ENCODE measurements at places on chromosomes 13 and 19.
A peak's percentile ranks its signal among the peaks of the same experiment; 100 is the strongest.

DNA sequence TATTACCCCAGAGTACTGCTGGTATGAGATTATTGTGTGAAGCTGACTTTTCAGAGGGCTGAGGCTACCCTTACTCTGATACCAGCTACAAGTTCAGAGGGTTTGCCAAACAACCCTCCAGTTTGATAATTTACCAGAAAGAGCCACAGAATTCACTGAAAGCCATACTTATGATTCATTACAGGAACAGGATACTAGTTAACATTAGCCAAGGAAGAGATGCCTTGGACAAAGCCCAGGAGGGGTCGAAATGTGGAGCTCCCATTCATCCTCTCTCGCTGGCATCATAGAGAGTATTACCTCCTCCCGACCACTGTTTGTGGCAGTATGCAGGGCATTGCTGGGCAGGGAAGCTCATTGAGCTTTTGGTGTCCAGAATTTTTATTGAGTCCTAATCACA is 364.3 kb downstream of the KCNRG start:
- no peak for DNase-seq

- no peak for DNase-seq
These were observed 15.0 kb upstream of the UBAC2 start for GRCh38 chr13:99185606-99186005.

- no peak for DNase-seq
These were observed 7.2 kb downstream of the MICU2 start for GRCh38 chr13:21596722-21597121.

DNA sequence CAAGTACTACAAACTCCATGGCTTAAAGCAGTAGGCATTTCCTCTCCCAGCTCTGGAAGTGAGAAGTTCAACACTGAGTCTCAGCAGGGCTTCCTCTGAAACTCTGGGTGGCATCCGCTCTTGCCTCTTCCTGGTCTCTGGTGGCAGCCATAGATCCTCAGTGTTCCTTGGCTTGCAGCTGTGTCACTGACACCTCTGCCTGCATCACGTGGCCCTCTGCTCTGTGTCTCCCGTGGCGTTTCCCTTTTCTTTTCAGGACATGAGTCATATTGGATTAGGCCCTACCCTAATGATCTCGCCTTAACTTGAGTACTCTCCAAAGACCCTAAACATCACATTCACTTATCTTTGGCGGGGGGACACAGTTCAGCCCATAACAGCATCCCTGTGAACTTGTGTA is 466.7 kb downstream of the MYO16 start:
- DNase-seq: no peak

- no peak for DNase-seq
These were observed 5.9 kb downstream of the IFNL3 start for GRCh38 chr19:39238944-39239343.

- DNase-seq: no peak
These were observed 83.6 kb upstream of the ARHGEF7 start for GRCh38 chr13:111031531-111031961.

- DNase-seq: no peak
These were observed 276.3 kb upstream of the PRR20A start for GRCh38 chr13:56864451-56864850.

GRCh38 chr19:3365093-3365835 is 1.1 kb upstream of the NFIC start:
- no peak for DNase-seq

DNA sequence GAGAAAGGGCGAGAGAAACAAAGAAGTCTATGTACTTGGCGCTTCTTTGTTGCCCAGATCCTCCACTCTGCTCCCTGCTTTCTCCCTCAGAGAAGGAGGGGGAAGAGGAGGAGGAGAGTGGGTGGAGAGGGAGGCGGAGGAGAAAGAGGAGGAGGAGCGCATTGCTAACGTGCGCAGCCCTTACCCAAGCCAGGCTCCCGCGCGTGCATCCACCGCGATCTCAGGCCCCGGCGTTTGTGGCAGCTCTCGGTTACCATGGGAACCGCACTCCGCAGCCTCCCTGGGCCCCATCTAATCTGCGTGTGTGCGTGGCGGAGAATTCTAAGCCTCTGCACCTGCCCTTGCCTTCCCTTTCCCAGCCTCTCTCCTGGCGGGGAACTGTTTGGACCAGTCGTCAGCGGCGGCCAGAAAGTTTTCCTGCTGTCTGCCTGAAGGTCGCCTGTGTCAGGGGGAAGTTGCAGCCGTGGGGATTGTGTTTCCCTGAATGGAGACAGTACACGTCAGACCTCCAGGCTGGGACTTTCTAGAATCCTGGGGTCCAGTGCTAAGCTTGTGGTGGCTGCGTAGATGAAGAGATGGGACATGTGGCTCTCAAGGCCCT is at the start of gene ERICH6B:
ERICH6B (minus strand) TSS at position 239 of the 601 bp plus-strand sequence. CDS start 18,734 bp downstream, outside the sequence.
- no peak for DNase-seq

DNA sequence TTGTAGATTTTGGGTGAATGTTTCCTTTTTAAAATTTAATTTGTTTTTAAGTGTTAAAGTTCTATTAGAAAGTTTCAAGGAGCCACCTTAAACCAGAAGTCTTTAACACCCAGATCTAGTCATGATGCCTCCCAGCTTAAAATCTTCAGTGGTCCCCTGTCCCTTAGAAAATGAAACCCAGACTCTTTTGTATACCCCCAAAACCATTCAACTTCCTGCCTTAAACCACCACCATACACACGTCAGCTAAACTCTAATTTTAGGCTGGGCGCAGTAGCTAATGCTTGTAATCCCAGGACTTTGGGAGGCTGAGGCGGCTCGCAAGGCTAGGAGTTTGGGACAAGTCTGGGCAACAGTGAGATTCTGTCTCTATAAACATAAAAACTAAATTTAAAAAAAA is 37.9 kb downstream of the N4BP2L1 start:
- DNase-seq: no peak

DNA sequence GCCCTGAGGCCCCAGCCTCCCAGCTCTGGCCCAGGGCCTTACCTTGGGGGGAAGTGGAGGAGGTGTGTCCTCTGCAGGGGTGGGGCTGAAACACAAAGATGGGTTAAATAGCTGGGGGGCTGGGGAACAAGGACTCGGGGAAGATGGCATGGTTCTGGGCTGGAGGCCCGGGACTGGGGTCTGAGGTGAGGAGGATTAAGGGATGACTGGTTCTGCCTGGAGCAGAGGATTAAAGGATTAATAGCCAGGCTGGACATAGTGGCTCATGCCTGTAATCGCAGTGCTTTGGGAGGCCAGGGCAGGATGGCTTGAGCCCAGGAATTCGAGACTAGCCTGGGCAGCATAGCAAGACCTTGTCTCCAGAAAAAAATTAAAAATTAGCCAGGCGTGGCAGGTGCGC is 11.6 kb downstream of the MAP4K1 start:
- DNase-seq: no peak

DNA sequence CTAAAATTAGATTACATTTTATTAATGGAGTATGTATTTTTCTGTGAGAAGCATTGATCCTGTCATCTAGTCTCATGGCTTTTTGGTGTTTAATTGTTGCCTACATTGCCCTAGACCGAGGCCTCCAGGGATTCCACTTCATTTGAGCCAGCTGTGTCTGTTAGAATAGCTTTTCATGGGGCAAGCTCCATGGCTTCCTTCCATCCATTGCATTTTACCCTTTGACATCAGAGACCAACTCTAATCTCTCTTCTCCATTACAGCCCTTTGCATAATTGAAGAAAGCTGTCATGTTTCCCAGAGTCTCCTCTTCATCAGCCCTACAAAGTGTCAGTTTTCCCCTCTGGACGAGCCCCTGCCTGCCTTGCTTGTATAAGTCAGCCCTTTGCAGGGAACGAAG is 70.6 kb downstream of the MTUS2 start:
- no peak for DNase-seq

GRCh38 chr13:46683676-46684260 is 113.2 kb downstream of the ESD start:
- no peak for DNase-seq

GRCh38 chr19:29683009-29683408 is 17.7 kb downstream of the PLEKHF1 start:
- DNase-seq: no peak

- DNase-seq: no peak
These were observed 10.4 kb downstream of the SBK2 start for GRCh38 chr19:55526216-55527196.

GRCh38 chr13:98828614-98829013 is 76.1 kb upstream of the SLC15A1 start:
- DNase-seq: no peak

GRCh38 chr19:40692212-40692551 is 1.7 kb upstream of the NUMBL start:
- no peak for DNase-seq

- no peak for DNase-seq
These were observed 81.9 kb upstream of the MCF2L start for GRCh38 chr13:112887151-112887550.

DNA sequence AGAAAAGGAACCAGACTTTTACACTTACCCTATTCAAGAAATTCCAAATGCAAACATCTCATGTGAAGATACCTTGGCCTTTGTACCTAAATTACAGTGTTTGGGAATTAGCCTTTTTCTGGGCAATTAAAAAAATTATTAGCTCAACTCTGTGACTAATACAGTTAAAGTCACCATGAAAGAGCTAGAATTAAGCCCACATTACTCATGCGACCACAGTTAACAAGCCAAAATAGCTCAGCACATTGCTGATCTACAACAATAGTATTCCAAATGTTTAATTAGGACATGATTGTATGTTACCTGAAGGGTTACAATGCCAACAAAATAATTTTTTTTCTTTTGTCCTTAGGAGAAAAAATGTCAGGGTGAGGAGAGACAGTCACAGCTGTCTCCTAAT is 263.6 kb upstream of the GPC6 start:
- no peak for DNase-seq

GRCh38 chr13:50850445-50850844 is 7.0 kb upstream of the DLEU7 start:
- DNase-seq: no peak

GRCh38 chr13:29733147-29733611 is 117.2 kb downstream of the UBL3 start:
- peak; percentile 52 for DNase-seq

DNA sequence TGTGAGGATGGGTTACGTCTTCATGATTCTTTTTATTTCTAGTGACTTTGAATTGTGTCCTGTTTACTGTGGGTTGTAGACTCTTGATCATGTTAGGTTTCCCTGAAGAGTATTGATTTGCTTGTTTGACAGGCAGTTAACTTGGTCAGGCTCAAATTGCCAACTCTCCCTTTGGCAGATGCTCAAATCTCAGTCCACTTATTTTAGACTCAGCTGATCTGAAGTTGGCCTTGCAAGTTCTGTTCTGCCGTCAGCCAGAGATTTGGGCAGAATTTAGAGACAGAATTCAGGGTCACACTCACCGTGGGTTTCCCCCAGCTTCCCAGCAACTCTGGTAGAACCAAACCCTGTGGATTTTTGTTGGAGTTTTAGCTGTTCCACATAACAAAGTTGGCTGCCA is 71.6 kb upstream of the TEX29 start:
- DNase-seq: no peak

All from CMK (cell line).